ENCODE measurements at places on chromosomes 6 and 20.

DNA sequence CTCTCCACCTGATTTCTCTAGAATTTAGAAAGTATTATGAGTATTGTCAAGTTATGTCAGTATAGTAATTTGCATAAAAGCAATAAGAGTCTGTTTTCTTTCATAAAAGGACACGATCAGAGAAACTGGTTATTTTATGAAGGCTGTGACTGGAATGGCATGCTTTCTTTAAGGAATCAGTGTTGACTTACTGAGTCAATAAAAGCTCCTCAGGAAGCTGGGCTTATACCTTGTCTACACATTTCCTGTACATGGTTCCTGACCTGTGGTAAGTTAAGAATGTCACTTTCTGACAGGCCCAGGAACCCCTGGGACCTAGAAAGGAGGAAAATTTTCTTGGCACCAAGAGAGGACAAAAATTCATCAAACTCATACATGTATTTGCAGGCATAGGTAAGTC is 1224.0 kb upstream of the ADGRB3 start:
- no peak for DNase-seq

DNA sequence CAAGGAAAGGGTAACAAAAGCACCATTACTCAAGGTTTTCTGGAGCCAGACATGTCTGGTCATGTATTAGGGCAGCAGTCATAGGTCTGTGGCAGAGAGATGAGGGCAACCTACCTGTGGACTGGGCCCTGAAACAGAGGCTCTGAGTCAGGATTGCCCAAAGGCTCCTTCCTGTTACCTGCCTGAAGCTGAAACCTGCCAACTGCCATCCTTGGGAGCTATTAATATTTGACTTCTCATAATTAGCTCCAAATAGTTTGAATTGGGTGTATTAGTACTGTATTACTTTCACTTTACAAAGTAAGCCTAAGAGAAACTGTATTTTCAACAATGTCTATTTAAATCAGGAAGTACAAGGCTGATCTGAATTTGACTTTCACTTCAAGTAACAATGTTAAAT is 72.0 kb upstream of the TBX18 start:
- no peak for DNase-seq

DNA sequence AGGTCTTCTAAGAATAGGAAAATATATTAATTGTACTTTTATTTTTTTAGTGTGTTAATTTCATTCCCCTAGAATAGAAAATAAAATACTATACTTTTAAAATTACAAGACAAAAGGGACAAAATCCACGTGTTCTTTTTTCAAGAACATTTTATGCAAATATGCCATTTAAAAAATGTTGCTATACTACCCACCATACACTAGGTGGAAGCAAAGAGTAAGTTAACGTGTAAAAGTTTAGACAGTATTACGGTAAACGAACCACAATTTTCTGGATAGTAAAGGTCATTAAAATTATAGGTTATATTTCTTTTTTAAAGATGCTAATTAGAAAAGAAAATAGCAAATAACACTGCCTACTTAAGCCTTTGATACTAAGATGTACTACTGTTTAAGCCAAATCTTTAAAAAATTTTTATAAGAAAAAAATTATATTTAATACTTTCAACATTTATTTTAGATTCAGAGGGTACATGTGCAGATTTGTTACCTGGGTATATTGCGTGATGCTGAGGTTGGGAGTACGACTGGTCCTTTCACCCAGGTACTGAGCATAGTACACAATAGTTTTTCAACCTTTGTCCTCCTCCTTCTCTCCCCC is 287.6 kb downstream of the PHF3 start:
- DNase-seq: peak; percentile 42

- no peak for DNase-seq
These were observed 208.8 kb upstream of the TSHZ2 start for GRCh38 chr20:52763321-52763853.

DNA sequence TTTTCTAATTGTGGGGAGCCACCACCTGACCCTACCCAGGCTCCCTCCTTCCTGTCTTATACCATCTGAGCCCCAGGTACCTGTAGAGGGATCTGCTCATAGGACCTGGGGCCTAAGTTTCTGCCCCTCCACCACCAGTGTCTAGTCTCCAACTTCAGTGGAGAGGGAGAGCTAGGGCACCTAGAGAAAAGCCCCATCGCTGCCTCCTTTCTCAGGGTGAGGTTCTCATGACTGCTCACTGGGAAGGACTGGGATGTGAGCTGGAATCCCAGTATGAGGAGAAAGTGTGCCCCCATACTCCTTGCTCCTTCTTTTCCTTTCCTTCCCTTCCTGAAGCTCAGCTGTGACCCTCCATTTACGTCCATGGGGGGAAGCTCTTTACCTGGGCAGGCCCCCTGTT is 231.6 kb downstream of the LRFN2 start:
- DNase-seq: no peak

GRCh38 chr6:39330476-39330875 is 8.0 kb upstream of the KCNK16 start:
- DNase-seq: no peak

GRCh38 chr6:32906539-32906938 is 34.3 kb downstream of the HLA-DMB start:
- DNase-seq: no peak

GRCh38 chr20:53428996-53429395 is 164.6 kb downstream of the ZNF217 start:
- DNase-seq: no peak

- no peak for DNase-seq
These were observed 13.1 kb downstream of the FUCA2 start for GRCh38 chr6:143498428-143498827.

DNA sequence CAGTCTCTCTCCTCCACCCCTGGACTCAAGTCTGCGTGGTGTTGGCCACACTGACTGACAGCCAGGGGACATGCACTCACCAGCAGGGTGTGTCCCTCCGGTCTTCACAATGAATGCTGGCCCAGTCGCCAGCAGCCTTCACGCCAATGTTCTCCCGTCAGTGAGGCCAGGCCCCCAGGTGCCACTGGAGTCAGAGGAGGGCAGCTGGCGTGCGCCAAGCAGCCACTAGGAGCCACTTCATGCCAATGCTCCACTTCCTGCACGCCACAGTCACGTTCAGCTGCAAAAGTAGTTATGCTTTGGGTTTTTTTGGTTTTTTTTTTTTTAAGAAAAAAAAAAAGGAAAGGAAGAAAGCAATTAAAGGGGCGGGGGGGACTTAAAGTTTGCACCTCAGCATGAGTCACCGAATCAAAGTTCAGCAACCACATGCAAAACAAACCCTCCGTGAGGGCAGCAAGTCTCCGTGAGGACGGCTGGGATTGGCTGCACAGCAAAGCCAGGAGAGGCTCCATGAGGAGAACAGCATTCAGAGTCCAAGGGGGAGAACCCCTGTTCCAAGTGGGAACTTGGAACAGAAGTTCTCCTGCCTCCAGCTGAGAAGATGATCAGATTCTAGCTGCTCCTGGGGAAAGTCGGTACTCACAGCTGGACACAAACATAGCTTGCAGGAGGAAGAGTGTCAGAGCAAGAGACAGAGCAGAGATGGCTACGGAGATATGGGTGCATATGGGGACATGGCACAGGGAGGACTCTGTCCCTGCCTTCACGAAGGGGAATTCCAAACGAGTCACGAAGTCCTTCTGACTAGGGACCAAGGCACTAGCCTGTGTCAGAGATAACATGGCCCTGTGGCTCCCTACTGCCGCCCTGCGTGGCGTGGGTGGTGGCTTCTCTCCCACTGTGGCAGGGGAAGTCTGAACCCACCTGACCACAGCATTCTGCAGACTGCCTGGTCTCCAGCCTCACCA is at the start of gene ZC3H12D:
ZC3H12D (minus strand) TSS at position 282 of the 968 bp plus-strand sequence. CDS start 10,471 bp downstream, outside the sequence.
- DNase-seq: no peak

- DNase-seq: no peak
These were observed 162.4 kb upstream of the AGPAT4 start for GRCh38 chr6:161436106-161436876.

DNA sequence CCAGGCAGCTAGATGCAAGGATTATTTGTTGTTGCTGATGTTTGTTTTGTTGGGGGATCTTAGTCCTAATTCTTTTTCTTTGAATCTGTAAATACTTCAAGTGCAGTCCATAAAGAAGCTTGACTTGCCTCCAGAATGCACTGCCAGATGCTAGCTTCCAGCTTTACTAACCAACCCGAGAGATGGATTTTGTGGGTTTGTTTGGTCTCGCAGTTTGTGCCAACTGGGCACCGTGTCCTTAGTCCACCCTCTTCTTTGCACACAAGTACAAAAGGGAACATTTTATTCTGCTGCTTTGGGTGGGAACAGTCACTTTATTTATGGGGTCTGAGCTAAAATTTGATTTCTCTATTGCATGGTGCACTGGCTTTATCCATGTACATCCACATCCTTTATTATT is 212.0 kb downstream of the PLCB1 start:
- no peak for DNase-seq

GRCh38 chr6:165545806-165546205 is 117.2 kb downstream of the PDE10A start:
- DNase-seq: no peak

DNA sequence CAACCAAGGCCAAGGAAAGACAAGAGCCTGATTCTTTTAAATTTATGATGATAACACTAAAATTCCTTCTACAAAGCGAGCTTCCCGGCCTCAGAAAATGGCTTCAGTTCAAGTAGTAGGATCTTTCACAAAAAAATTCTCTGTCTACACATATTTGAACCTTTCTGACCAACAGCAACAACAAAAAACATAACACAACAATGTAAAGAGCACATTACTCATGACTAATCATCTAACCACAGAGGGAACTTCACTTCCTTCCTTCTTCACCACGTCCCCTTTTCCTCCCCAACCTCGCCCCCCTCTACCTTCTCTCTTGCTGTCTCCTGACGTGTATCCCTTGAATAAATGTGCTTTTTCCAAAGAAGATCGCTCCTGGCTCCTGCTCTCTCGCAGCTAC is 228.2 kb downstream of the MYLK4 start:
- peak; percentile 44 for DNase-seq

GRCh38 chr6:139174961-139175360 is 40.1 kb downstream of the HECA start:
- DNase-seq: no peak

GRCh38 chr20:62231292-62231691 is 7.0 kb upstream of the OSBPL2 start:
- no peak for DNase-seq

- no peak for DNase-seq
These were observed 6.2 kb downstream of the CSE1L start for GRCh38 chr20:49052334-49052733.

GRCh38 chr6:72525821-72526510 is 95.9 kb upstream of the KCNQ5 start:
- DNase-seq: no peak

DNA sequence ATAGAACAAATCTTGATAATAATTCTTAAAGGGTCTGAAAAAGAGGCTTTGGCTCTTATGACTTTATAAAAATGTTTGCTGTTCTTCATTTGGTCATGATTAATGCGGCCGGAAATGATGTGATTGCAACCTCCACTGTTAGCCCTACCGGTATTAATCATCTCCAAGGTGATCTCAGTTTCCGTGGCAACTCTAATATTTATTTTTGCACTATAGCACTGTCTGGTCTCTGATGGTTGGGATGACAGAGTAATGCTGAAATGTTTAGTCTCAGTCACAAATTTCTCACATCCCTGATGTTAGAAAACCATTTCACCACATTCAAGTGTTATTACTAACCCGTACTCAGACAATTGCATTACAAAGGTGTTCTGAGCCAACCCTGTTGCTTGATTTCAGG is 87.4 kb downstream of the TMEM200A start:
- peak; percentile 37 for DNase-seq

GRCh38 chr6:85756982-85757381 is 114.3 kb upstream of the SYNCRIP start:
- DNase-seq: peak; percentile 8

- DNase-seq: no peak
These were observed 151.7 kb downstream of the ZFAND3 start for GRCh38 chr6:37971266-37971665.

- DNase-seq: peak; percentile 58
These were observed 29.2 kb upstream of the SSR1 start for GRCh38 chr6:7341989-7342742.

GRCh38 chr20:40370800-40371199 is 318.2 kb downstream of the MAFB start:
- no peak for DNase-seq

DNA sequence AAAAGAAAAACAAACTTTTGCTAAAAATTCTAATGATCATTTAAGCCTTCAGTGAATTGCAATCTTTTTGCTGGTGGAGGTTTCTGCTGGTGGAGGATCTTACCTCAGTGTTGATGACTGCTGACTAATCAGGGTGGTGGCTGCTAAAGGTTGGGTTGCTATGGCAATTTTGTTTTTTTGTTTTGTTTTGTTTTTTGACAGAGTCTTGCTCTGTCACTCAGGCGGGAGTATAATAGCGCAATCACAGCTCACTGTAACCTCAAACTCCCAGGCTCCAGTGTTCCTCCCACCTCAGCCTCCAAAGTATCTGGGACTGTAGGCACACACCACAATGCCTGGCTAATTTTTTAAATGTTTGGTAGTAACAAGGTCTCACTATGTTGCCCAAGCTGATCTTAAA is 94.7 kb downstream of the ANKRD6 start:
- no peak for DNase-seq

DNA sequence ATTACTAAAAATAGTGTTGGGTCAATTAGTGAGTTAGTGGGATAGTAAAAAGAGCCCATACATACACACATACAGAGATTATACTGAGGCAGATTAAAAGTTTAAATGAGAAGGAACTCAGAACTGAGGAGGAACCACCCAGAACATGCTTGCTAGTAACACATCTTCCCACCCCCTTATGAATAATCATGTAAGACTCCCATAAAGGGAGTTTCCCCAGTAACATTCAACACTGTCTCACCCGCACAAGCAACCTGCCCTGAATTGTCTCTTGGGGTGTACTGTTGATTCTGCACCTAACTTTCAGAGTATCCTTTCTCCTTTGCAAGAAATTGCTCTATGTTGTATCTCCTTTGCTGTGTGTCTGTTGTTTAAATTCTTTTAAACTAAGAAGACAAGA is 11.1 kb upstream of the HLA-DQB2 start:
- DNase-seq: no peak

DNA sequence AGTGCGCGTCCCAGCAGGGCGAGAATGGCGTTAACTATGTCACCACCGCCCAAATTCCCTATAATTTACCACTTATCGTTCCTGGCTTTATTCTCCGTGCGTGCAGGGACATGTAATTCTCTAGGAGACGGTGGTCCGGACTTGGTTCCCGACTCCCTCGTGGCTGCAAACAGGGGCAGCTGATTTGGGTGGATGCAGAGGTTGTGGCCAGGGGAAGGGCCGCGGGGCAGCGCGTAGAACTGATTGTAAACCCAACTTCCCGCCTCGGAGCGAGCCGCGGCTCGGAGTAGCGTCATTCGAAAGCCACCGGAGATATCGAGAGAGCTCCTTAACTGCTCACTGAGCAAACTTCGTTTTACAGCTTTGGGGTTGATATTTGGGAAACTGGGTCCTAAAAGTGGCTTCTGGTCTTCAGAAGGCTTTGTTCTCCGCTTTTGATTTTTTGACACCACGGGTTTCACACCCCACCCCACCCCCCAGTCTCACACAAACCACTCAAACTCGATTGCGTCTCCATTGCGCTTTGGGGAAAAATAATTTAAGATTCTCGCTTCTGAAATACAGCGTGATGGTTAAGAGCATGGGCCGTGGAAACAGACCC is 17.5 kb upstream of the ZSCAN9 start:
- peak; percentile 62 for DNase-seq

- DNase-seq: no peak
These were observed 26.4 kb downstream of the AFG1L start for GRCh38 chr6:108321253-108321747.

- DNase-seq: no peak
These were observed 17.4 kb downstream of the CST7 start for GRCh38 chr20:24966317-24967012.
